A549 treated with DMSO at 1 μM for 4 hours (cell line): ENCODE measurements at places on chromosomes 7 and 10. TPM values are rescaled to one million over a fixed set of nuclear protein-coding genes. Genes with fewer than 3 reads are reported as not detected.

The ZMYND11 gene
- 34.5 to 47.9 TPM (median 43.3 TPM) in 5 replicates for total RNA-seq

The PYROXD2 gene
- 3.2 to 5.1 TPM (median 4.1 TPM) in 5 replicates for total RNA-seq

The CCDC172 gene
- total RNA-seq, result not detected in 5 replicates

The EFCAB10 gene
- 2.8 to 4.7 TPM (median 3.2 TPM) in 5 replicates for total RNA-seq

The DENND2A gene
- total RNA-seq, result 0.24 to 0.42 TPM (median 0.35 TPM) in 5 replicates

The ITPRIP gene
- 66.4 to 81.7 TPM (median 75.1 TPM) in 5 replicates for total RNA-seq

The CDHR1 gene
- 0.06 to 0.13 TPM (median 0.08 TPM) in 5 replicates for total RNA-seq

The GTF2IRD1 gene
- total RNA-seq, result 9.1 to 13.2 TPM (median 11.1 TPM) in 5 replicates

The CPXM2 gene
- total RNA-seq, result 0.02 TPM in 1 of 5 replicates, not detected in the others

The PROSER2 gene
- total RNA-seq, result 34.3 to 39.8 TPM (median 38.9 TPM) in 5 replicates

The ELN gene
- 0.06 to 0.14 TPM (median 0.10 TPM) in 5 replicates for total RNA-seq

The SPDYE11 gene
- total RNA-seq, result not detected in 5 replicates

The PODXL gene
- total RNA-seq, result 52.2 to 75.5 TPM (median 61.7 TPM) in 5 replicates

The ASZ1 gene
- total RNA-seq, result not detected in 5 replicates

The CTAGE6 gene
- not detected in 5 replicates for total RNA-seq

The PIP gene
- not detected in 5 replicates for total RNA-seq

The TMEM178B gene
- total RNA-seq, result 1.2 to 1.7 TPM (median 1.6 TPM) in 5 replicates

The PILRA gene
- total RNA-seq, result 3.4 to 5.8 TPM (median 5.2 TPM) in 5 replicates

The ARL4A gene
- 38.7 to 45.6 TPM (median 44.9 TPM) in 5 replicates for total RNA-seq

The SLC26A4 gene
- 0.05 to 0.12 TPM (median 0.06 TPM) in 5 replicates for total RNA-seq

The TMEM26 gene
- 0.06 to 0.43 TPM (median 0.20 TPM) in 5 replicates for total RNA-seq

The ZNF804B gene
- not detected in 5 replicates for total RNA-seq
